Occipital lobe (tissue), 3 donors: ENCODE measurements at places on chromosomes 11 and 22. TPM values are rescaled to one million over a fixed set of nuclear protein-coding genes. Genes with fewer than 3 reads are reported as not detected.

- no peak for DNase-seq
Observed at GRCh38 chr11:25039165-25039564, 542.3 kb downstream of the LUZP2 start.

DNA sequence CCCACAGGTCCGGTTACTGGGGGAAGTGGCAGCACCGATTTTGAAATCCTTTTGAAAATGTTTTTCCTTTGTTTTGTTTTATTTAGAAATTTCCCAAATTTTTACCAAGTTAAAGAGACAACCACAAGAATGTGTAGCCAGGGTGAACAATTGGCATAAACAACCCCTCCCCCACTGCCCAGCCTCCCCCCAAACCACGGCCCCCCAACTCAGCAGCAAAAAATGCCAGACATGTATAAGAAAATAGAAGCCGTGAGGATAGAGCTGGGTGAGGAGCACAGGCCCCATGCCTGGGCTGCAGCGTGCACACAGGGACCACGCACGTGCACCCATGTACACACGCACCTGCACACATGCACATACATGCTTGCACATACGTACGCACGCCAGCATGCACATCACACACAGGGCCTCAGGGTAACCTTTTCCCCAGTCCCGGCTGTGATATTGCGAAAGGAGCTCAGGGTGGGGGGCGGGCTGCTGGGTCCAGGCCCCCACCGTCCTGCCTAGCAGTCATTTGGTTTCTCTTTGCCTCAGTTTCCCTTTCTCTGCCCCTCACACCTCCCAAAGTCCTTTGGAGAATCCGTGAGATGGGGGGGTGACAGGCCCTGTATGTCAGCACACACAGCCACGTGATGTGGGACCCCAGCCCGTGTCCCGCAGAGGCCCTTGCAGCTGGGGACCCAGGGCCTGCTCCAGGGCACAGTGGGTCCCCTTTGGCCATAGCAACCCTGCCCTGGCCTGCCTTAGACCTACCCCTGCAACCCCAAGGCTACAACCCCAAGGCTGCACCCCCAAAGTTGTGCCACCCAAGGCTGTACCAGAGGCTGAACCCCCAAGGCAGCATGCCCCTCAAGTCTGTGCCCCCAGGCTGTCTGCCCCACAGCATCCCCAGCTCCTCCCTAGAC lies 42.9 kb downstream of the IGF2 start:
- DNase-seq, result no peak

DNA sequence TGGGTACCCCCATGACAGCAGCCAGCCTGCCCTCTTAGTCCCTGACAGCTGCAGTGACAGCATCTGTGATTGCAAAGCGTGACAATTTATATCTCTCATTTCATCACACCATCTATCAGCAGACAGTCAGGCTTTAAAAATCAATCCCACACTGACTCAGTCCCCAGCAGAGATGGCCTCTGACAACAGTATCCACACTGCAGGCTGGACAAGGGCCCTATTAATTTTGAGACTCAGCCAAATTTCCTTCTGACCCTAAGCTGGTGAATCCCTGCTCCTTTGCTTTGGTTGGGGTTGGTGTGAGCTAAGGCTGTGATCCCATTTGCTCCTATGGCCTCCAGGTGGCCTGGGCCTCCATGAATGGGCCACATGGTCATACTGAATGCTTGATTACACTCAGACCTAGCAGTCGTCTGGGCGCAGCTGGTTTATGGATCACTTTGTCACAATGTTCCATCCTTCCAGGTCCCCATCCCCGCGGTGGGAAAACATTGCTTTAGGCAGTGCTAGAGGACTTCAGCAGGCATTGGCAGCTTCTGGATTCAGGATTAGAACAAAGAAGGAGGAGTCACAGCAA lies 68.2 kb upstream of the B3GAT1 start:
- no peak for DNase-seq

DNA sequence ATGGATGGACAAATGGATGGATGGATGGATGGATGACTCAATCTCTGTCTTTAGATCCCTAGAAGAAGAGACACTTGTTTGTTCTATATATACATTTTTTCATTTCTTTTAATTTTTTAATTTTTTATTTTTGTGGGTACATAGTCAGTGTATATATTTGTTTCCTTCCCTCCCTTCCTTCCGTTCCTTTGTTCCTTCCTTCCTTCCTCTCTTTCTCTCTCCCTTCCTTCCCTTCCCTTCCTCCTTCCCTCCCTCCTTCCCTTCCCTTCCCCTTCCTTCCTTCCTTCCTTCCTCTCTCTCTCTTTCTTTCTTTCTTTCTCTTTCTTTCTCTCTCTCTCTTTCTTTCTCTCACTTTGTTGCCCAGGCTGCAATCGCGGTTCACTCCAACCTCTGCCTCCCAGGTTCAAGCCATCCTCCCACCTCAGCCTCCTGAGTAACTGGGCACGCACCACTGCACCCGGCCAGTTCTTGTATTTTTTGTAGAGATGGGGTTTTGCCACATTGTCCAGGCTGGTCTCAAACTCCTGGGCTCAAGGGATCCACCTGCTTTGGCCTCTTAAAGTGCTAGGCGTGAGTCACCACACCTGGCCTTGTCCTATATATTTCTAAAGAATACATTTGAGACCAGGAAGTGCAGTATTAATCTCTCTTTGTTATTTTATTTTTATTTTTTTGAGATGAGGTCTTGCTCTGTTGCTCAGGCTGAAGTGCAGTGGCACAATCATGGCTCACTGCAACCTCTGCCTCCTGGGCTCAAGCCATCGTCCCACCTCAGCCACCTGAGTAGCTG lies 42.5 kb upstream of the AQP11 start:
- DNase-seq, result no peak

DNA sequence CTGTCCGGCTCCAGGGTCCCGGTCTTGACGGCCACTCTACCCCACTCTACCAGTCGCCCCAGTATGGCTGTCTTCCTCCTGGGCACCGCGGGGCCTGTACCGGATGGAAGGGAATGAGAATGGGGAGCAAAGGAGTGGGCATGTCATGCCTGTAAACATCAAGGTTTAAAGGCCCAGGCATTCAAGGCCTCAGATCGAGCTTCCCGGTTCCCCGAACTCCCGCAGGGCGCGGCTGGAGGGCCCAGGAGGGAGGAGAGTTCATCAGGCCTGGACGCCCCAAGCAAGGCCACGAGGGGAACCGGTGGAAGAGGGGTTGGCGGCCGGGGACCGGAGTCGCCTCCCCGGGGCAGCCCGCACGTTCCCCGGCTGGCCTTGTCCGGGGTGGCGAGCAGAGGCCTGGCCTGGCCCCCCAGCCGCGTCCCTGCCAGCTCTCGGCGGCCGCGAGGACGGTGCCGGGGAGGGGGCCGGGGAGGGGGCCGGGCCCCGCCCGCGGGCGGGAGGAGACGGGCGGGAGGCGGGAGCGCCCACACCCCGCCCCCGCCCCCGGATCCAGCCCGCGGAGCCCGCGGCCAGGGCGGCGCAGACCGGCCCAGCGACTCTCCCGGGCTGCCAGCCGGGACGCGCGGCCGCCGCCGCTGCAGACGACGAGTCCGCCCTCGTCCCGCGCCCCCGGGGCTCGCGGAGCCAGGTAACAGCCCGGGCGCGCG lies at the start of gene CDC42EP1:
Gene CDC42EP1 (plus strand): TSS at position 580 of the 707 bp plus-strand sequence. CDS start 5,870 bp downstream, outside the sequence.
- DNase-seq, result peak; percentile 46

DNA sequence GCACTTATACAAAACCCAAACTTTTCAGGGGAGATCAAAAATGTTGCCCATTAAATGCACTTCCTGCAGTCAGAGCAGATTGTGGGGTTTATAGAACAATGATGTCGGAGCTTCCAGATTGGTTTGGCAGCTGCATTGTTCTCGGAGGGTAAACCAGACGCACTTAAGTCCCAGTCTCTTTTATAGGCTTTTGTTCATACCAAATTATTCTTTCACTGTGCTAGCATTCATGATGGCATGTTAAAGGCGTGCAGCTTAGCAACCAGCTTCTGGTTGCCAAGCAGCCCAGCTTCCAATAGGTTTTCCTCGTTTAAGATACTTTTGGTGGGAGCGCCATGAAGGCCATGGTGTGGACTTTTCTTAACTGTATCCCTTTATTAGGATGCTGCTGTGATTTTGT lies 40.9 kb downstream of the ZC3H12C start:
- no peak for DNase-seq

GRCh38 chr22:32417906-32418305 lies 5.9 kb upstream of the RTCB start:
- DNase-seq, result no peak

The ADM2 gene
- not detected for total RNA-seq

The CBLIF gene
- total RNA-seq, result not detected
